GM23338 (cell line): ENCODE measurements at places on chromosomes 6 and 20.

DNA sequence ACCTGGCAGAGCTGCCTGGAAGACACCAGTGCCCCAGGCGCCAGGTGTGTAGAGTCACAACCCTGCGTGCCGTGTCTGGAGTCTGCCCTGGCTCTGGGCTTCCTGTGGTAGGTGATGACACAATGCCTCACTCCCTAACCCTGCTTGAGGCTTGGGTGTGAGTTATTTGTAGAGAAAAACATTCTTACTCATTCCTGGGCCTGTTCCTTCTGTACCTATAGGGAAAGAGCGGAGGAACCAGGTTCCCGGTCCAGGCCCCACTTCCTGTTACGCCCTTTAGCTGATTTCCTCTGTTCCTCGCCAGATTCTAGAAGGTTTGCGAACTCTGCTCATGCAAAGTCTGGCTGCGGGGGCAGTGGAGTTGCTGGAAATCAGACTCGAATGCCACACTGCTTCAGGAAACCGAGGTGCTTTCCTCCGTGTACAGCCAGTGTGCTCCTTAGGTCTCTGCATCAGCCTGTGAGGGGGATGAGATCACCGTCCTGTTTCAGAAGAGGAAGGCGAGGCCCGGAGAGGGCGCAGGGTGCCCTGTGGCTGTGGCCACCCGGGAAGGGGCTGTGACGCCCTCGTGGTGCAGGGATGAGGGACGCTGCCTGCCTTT, 67.1 kb upstream of the DUSP22 start:
- DNase-seq, result no peak

DNA sequence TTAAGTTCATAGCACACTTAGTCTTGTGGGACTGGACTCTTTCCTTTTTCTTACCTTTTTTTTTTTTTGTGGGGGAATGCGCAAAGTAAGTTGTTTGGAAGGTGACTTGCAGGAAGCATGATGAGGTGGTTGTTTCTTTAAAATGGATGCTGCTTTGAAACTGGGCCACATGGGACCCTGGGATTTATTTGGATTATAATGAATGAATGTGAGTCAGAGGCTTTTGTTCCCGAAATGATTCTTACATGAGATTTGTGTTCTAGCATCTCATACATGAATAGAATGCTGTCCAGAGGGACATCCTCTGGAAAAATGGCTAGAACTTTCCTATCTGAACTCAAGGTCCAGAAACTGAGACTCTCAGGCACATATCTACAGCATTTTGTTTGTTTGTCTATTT, 236.6 kb upstream of the RNF24 start:
- DNase-seq, result no peak

DNA sequence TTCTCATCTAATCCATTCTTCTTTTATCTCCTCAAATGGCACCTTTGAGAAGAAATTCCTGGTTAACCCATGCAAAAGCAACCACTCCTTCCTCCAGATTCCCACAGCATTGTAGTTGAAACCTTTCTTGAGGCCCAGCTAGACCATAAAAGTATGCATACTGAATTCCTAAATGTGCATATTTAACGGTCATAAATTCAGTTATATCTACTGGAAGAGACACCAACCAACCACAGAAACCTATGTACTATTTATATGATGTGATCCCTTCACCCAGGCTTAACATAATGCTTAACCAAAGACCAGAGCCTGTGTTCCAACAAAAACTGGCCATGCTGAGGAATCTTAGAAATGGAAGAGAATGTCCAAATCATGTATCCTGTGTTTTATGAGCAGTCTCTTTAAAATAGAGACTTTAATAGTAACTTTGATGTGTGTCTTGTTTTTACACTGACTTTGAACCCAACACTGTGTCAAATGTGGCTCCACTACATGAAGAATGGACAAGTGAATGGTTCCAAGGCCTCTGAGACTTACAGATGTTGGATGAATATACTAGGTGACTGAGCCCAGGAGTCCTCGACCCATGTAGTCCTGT, 11.4 kb upstream of the TAF8 start:
- no peak for DNase-seq

- no peak for DNase-seq
Measured at GRCh38 chr6:75550544-75551167, 51.0 kb upstream of the SENP6 start.

DNA sequence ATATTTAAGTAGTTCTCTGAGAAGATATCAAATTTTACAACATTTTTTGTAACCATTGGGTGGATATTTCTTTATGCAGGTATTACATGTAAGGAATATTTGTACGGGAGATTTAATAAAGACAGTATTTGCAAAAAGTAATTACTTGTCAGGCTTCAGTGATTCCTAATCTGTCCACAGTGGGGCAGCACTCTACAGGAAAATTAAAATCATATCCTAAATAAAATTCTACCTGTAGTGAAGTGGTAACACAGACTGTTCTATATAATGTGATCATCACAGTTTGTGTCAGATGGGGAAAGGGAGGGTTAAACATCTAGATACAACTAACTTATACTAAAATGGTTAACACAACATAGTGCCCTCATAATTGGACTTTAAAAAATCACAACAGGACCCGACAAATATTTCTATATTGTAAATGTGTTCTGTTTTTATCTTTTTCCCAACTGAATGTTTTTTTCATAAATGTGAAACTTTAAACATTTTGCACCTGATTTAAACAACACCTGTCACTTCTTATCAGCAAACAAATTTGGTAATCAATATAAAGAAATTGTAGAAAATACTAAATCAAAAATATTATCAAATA, 145.6 kb upstream of the MANEA start:
- peak; percentile 56 for DNase-seq

DNA sequence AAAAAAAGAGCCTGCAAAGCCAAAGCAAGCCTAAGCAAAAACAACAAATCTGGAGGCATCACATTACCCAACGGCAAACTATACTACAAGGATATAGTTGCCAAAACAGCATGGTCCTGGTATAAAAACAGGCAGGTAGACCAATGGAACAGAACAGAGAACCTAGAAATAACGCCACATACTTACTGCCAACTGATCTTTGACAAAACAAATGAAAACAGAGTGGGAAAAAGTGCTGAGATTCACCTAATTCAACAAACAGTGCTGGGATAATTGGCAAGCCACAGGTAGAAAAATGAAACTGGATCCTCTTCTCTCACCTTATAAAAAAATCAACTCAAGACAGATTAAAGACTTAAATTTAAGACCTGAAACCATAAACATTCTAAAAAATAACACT, 291.8 kb downstream of the RNGTT start:
- no peak for DNase-seq

DNA sequence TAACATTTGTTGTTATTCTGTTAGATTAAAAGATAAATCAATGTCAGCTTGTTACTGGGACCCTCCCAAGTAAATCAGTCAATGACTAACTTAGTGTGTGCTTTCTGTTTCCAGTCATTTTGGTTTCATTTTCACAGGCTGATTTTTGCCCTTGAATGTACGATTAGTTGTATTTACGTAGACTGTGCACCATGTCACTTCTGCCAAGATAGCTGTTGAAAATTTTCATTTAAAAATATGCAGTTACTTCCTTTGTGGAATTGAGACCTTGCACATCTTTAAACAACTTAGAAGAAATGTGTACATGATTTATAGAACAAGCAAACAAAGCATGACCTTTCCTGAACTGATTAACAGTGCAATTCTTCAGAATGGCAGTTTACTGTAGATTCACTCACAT, 944.8 kb upstream of the CITED2 start:
- DNase-seq, result no peak

DNA sequence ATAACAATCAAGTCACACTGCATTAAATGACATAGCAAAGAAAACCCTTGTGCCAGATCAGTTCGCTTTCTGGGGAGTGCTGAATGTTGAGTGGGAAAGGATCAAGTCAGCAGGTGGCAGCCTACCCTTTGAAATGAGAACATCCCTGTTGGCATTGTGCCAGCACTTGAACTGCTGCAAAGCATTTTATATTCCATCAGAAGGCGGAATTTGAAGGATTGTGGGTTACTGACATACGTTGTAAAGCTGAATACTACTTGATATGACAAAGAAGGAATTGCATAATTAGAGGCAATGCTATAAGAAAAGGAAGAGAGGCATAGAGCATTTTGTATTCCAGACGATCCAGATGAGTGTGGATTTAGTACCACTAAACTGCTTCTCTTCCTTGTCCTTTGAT, 26.5 kb downstream of the BCKDHB start:
- peak; percentile 53 for DNase-seq

DNA sequence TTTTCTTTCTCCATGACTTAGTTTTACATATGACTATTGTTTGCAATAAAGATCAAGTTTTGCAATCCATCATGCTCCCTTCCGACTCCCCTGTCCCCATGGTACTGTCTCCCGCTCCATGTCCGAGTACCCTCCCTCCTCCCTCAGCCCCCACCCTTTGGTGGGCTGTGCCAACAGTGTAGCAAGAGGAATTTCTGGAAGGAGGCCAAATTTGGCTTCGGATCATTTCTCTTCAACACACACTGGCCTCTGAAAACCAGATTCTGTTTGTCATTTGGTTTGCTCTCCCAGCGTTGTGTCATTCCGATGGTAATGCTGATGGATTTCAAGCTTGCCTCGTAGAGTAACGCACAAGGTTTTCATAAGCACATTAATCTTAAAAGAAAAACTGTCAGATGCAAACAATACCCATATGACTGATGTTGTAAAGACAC, 22.9 kb upstream of the PAX1 start:
- DNase-seq, result no peak

DNA sequence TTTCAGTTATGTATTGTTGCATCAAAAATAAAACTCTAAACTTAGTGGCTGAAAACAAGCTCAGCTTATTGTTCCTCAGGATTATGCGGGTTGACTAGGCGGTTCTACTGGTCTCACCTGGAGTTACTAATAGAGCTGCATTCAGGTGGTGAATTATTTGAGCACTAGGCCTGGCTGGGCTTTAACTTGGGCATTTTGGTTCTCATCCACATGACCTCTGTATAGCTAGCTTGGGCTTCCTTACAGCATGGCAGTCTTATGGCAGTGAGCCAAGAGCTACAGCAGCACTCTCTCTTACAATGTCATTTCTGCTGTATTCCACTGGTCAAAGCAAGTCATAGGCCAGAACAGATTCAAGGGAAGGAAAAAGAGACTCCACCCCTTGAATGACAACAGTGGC, 1.6 kb downstream of the PGBD1 start:
- no peak for DNase-seq

DNA sequence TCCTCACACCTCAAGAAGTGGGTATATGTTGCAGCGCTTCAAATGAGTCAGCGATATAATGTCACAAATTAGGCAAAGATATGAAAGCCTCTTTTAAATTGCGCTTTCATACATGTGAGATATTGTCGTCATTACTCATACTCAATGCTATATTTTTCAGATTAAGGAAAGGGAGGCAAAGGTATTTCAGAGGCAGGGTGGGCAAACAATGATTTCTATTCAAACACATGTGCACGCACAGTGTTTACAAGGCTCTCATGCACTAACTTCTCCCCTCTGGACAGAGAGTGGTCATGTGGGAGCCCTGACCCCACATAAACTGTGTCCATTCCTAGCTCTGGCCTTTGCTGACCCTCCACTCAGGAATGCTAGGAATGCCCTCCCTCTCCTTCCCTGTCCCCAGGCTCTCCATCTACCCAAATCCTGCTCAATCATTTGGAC, 112.1 kb upstream of the TMEM170B start:
- DNase-seq, result peak; percentile 42

GRCh38 chr6:148907573-148907972, 160.7 kb downstream of the UST start:
- no peak for DNase-seq

DNA sequence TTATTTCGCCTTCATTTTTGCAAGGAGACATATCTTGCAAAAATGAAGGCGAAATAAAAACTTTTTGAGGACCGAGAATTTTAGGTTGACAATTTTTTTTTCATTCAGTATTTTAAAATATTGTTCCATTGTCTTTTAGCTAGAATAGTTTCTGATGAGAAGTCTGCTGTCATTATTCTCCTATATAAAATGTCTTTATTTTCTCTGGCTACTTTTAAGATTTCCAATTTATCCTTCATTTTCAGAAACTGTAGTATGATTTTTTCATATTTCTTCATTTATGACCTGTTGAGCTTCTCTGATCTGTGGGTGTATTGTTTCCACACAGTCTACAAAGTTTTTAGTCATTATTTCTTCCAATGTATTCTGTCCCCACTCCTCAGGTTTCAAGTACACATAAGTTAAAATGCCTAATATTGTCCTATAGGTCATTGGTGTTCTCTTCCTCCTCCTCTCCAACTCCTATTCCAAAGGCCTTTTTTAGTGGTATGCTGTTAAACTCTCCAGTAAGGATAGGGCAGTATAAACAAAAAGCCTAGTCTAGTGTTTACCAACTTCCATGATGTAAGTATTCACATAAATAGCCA, 15.7 kb downstream of the AHI1 start:
- DNase-seq, result peak; percentile 33

DNA sequence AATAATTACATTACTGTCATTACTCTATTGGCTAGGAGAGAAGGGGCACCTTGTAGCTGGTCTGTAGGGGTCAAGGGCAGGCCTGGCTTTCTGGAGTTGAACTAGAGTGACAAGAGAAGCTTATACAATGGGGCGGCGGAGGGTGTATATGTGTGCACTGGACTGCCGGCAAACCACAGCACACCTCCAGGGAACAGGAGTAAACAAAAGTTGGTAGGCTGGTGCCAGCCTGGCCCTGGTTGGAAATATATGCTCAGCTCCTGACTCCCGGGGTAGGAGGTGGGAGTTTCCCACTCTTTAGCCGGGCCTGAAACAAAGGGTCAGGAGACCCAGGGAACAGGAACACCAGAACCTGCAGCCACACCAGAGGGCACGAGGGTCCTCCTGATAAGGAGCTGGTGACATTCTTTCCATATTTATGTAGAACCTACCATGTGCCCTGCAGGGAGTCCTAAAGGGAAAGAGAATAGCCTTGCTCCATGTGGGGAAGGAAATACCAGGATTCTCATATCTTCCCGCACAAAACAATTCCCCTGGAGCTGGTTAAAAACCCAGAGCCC, 5.1 kb downstream of the C6orf132 start:
- DNase-seq, result peak; percentile 74

DNA sequence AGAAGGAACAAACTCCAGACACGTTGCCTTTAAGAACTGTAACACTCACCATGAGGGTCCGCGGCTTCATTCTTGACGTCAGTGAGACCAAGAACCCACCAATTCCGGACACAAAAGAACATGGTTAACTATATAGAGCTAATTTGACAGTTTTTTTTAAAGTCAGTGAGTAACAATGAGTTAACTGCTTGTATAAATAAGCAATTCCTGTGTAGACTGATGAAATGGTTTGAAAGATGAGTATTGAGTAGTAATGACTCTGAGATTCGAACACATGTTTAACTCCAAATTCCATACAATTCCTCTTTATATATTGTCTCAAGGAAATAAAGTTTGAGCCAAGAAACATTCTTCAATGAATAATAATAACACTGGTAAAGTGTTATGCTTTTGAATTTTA, 478.0 kb downstream of the MMUT start:
- no peak for DNase-seq
